ENCODE measurements at places on chromosomes 13 and 19.

DNA sequence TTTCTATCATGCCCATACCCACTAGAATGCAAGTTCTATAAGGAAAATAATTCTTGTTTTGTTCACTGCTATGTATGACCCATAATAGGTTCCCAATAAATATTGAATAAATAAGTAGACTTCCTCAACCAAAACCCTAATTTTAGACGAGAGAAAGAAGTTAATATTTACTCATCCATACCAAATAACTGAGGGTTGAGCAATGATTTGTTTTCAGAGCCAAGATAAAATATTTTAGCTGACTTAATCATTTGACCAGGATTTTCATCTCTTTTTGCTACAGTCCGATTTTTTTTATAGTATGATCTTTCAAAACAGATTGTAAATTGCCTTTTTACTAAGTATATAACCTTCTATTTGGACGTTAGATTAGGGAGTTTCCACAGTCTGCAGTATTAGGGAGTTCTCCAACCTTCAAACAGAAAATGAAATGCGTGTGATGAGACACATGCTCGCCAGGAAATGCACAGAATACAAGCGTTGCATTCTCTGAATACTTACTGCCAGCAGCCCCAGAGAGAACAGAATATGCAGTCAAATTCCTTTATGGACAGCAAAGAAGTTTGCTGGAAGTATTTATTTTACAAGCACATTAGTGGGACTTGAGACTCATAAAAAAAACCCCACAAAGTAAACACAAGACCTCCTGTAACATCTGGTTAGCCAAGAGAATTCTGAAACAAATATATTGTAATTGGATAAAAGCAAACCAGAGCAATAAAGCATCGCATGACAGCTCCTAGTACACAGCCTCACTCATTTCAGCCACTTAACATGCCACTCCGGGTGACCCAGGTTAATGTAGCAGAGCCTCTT lies 230.0 kb downstream of the MYO16 start:
- DNase-seq: peak; percentile 89
- no peak overlapping the region for H3K27ac ChIP-seq
- H3K4me3 ChIP-seq: no peak overlapping the region
- H3K27me3 ChIP-seq: no peaks in the 10 kb centered on the region
- H3K4me1 ChIP-seq: no peaks in the 10 kb centered on the region

DNA sequence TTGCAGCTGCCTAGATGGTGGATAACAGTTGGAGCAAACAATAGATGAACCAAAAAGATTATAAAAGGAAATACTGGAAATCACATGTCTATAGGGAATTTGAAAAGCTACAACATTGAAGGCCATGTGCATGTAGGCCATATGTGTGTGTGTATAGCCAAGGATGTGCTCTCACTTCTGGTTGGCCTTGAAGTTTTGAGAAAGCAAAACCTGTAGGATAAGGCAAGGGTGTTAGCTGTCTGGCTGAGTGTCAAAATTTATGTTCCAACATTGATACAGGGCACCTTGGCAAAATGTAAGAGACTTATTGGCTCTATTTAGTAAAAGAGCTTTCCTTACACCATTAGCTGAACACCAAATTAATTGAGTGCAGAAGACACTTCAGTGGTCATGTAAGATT lies 1723.6 kb upstream of the PCDH20 start:
- no peaks in the 10 kb centered on the region for H3K27me3 ChIP-seq
- DNase-seq: no peak
- no peak overlapping the region for H3K4me3 ChIP-seq

- DNase-seq: no peak
- H3K36me3 ChIP-seq: no peaks in the 10 kb centered on the region
- H3K4me3 ChIP-seq: no peak overlapping the region
- no peaks in the 10 kb centered on the region for H3K4me1 ChIP-seq
These were observed 63.7 kb downstream of the KL start for GRCh38 chr13:33079960-33080359.

DNA sequence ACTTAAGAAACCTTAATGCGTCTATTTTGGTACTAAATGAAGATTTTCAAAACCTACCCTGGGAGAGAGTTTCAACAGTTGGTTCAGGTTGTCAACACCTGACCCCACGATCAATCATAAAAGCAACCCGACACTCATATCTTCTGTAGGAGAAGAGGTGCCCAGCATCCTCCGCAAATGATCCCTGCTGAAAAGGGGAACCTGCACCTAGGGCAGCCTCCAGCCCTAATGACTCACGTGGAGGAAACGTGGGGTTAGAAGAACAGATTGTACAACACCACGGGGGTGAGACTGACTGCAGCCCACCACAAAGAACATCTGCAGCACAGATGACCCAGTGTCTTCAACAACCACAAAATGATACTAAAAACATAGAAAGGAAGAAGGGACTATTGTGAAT lies 116.3 kb downstream of the RAB20 start:
- no peaks in the 10 kb centered on the region for H3K27me3 ChIP-seq
- H3K27ac ChIP-seq: no peak overlapping the region
- DNase-seq: no peak
- H3K4me1 ChIP-seq: no peaks in the 10 kb centered on the region

DNA sequence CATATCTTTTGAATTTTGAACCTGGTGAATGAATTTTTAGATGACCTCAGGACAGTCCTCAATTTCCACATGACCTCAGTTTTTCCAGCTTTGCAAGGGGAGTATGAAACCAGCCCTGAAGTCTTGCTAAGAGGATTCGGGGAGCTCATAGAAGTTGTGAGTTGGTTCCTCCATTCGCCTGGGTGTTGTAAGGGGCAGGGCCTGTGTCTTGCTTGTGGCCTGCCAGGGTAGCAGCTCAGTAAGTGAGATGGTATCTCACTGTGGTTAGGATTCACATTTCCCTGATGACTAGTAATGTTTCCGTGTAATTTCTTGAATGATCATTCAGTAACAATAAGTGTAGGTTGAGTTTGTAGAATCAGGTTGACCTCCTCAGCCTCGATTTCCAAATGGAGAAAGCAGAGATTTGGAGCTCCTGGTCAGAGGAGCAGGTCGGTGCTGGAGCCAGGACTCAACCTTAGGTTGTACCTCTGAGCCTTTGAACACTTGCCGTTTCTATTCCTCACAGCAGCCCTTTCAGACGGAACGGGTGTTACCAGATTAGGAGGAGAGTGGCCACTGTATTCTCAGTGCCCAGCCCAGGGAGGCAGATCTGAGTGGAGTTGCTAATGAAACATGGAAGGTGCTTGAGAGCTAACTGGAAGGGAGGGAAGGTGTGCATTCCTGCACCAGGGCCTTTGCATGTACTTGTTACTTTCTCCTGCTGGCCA lies 14.6 kb downstream of the NACC1 start:
- peaks cover 6% of the 10 kb centered on the region for H3K36me3 ChIP-seq
- H3K27ac ChIP-seq: no peak overlapping the region
- DNase-seq: no peak
- H3K27me3 ChIP-seq: no peaks in the 10 kb centered on the region
- H3K4me1 ChIP-seq: no peaks in the 10 kb centered on the region

DNA sequence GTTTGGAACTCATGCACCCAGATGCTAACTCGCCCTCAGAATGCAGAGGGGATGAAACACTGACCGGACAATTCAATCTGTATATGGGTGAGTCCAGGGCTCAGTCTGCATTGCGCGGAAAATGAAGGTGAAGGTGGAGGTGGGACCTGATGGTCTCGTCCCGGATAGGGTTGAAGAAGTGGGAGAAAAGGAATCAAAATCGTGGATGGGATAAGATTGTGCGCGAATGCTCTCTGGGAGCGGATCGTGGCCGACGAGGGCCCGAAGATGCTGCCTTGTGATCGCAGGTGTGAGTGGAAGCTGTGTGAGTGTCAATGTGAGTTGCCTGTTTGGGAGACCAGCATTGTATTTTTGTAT lies 594 bp upstream of the ZNF850 start:
- peak overlapping the region; percentile 83 for H3K4me3 ChIP-seq
- H3K4me1 ChIP-seq: peaks cover 8% of the 10 kb centered on the region
- no peak for DNase-seq
- no peaks in the 10 kb centered on the region for H3K36me3 ChIP-seq
- H3K27ac ChIP-seq: no peak overlapping the region

GRCh38 chr19:3323026-3323425 lies 43.4 kb upstream of the NFIC start:
- no peak for DNase-seq
- no peak overlapping the region for H3K27ac ChIP-seq
- H3K27me3 ChIP-seq: no peaks in the 10 kb centered on the region
- H3K36me3 ChIP-seq: no peaks in the 10 kb centered on the region
- H3K4me1 ChIP-seq: no peaks in the 10 kb centered on the region
- H3K4me3 ChIP-seq: no peak overlapping the region

DNA sequence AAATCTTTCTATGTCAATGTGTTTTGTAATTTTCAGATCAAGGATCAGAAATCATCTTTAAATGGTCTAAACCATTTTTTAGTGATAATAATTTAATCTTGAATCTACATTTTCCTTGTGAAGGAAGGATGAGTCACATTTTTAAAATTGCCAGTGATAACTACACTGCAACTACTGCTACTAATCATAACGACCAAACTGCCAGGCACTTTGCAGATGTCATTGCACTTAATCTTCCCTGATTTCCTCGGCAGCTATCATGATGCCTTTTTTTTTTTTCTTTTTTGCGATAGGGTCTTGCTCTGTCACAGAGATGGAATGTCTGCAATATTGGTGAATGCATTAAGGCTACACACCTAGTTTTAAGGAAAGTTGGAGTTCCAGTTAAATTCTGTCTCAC lies 41.4 kb upstream of the SLC10A2 start:
- H3K27me3 ChIP-seq: no peaks in the 10 kb centered on the region
- H3K4me3 ChIP-seq: no peak overlapping the region
- DNase-seq: no peak
- H3K27ac ChIP-seq: no peak overlapping the region
- H3K36me3 ChIP-seq: no peaks in the 10 kb centered on the region

DNA sequence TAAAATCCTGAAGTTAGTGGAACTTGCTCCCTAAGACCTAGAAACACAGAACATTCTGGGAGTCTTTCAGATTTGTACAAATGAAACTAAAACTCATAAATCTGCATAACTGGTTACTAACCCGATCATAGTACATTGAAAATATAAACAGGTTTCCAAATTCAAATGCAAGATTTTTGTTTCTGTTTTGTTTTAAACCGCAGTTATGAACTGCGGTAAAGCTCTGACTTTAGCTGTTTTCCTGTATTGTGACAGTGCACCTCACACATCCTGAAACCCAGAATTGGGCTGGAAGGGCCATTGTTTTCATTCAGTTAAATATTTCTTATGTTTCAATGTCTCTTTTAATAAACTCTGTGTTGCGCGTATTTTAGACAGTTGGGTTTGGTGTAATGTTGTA lies 204.7 kb downstream of the SHISA2 start:
- no peak overlapping the region for H3K4me3 ChIP-seq
- no peaks in the 10 kb centered on the region for H3K4me1 ChIP-seq
- no peak for DNase-seq
- H3K27ac ChIP-seq: no peak overlapping the region
- H3K27me3 ChIP-seq: no peaks in the 10 kb centered on the region
- H3K36me3 ChIP-seq: no peaks in the 10 kb centered on the region

DNA sequence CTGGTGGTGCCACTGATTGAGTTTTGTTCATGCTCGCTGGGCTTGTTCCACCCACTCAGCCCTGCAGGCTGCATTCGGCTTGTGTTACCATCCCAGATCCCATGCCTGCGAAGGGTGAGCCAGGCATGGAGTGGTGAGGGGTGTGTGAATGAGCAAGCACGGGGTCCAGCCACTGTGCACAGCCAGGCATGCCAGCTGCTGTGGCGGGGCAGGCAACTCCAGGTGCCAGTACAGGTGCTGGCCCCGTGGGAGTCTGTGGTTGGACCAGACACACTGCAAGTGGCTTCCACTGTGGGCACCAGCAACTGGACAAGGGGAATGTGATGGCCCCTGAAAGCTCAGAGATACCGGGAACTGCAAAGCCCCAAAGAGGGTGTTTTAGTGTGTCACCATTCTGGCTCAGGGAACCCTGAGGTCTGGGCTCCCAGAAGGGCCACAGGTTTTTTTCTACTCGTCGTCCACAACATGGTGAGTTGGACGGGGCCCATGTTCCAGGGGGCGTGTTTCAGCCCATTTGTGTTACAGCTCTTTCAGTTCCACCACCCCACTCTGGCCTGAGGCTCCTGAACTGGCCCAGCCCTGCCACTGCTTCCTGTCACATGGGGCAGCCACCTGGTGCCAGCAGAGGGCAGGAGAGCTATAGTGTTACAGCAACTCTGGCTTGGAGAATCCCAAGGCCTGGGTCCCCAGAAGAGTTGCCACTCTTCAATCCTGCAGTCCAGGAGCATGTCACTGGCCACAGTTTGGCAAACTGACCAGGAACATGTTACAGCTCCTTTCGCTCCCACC lies 217.0 kb upstream of the OBI1 start:
- no peaks in the 10 kb centered on the region for H3K27me3 ChIP-seq
- no peaks in the 10 kb centered on the region for H3K4me1 ChIP-seq
- no peaks in the 10 kb centered on the region for H3K36me3 ChIP-seq
- no peak overlapping the region for H3K4me3 ChIP-seq
- DNase-seq: peak; percentile 56
- H3K27ac ChIP-seq: no peak overlapping the region
